ENCODE measurements at places on chromosomes 7 and 10.
A peak's percentile ranks its signal among the peaks of the same experiment; 100 is the strongest.

- no peak for DNase-seq
Observed at GRCh38 chr7:52475001-52475582, 560.3 kb upstream of the POM121L12 start.

- no peak for DNase-seq
Observed at GRCh38 chr10:11616021-11616420, 4.6 kb upstream of the USP6NL start.

DNA sequence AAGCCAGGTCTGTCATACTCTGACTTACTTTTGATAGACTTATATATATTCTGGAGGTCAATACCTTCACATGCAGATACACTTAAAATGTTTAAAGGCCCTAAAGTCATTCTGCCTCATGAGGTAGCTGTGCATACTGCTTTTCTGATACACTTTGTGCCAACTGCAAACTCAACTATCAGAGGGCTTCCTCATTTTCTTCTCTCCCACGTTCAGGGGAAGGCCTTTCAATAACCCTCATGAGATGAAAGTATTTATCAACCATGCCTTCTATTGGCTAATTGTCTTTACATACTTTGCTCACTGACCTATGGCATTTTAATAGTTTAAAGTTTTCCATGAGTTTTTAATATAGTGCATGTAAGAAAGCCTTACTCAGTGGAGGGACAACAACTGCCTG lies 112.7 kb upstream of the AMPH start:
- no peak for DNase-seq

DNA sequence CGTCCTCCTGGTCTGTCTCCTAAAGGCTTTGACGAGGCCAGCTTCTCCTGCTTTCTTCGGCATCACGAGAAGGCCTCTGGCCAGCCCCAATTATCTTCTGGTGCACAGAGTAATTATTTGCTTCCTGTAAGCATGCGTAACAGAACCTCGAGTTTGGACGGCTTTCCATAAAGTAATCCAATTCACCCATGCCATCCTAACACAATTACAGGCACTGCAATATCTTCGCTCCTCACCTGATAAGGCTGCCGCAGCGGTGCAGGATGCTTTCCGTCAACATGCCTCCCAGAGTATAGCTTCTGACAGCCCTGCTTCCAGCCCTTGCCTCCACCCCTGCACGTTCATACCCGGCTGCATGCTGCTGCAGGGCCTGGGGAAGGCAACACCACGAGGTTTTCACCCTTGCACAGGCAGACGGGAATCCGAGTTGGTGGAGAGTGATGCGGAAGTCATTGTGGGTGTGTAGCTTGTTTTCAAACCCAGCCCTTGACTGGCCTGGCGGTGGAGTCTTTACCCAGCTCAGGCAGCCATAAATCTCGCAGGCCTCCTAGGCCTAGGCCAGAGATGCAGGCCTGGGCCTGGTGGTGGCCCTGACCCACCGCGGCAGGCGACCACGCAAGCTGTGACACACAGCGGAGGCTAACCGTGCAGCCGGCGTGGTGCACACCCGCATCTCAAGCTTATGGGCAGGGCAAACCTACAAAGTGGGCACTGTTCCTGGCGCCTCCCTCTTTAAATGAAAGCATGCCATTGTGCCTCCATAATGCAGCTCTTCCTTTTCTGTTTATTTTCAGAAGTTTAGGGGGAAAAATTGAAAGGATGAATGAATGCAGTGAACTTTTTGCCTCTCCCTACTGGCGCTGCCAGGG lies 12.7 kb downstream of the EBF3 start:
- peak; percentile 31 for DNase-seq

GRCh38 chr7:29609162-29610037 lies 45.8 kb downstream of the PRR15 start:
- no peak for DNase-seq

DNA sequence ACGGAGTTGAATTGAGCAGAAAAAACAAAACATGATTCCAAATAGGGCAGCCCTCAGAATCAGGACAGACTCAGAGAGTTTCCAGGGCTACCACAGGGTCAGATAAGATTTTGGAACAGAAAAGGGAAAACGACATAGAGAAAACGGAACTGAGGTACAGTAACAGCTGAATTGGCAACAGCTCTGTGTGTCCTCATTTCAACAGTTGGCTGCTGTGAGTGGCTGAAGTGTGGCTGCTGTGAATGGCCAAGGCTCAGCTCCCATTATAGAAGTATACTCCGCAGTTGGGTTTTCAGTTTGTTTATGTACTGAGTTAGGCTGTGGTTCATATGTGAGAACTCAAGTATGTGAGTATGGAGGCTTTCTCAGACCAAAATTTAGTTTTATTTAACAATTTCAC lies 32.0 kb downstream of the ANTXRL start:
- DNase-seq, result no peak

DNA sequence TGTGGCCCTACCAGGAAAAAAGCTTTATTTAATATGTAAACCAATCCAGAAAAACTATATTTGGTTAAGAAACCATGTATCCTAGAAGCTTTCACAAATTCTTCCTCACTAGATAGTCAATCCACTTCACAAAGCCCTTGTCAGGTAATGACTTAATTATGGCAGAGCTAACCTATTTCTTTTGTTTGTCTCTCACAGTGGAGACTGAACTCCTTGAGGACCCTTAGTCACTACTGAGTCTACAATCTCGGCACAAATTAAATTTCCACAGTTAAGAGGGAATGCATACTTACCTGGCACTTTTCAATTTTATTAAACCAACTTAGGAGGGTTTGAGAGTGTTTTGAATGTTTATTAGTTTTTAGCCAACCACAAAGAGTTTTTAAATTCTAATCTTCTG lies 23.0 kb downstream of the WAPL start:
- peak; percentile 50 for DNase-seq

DNA sequence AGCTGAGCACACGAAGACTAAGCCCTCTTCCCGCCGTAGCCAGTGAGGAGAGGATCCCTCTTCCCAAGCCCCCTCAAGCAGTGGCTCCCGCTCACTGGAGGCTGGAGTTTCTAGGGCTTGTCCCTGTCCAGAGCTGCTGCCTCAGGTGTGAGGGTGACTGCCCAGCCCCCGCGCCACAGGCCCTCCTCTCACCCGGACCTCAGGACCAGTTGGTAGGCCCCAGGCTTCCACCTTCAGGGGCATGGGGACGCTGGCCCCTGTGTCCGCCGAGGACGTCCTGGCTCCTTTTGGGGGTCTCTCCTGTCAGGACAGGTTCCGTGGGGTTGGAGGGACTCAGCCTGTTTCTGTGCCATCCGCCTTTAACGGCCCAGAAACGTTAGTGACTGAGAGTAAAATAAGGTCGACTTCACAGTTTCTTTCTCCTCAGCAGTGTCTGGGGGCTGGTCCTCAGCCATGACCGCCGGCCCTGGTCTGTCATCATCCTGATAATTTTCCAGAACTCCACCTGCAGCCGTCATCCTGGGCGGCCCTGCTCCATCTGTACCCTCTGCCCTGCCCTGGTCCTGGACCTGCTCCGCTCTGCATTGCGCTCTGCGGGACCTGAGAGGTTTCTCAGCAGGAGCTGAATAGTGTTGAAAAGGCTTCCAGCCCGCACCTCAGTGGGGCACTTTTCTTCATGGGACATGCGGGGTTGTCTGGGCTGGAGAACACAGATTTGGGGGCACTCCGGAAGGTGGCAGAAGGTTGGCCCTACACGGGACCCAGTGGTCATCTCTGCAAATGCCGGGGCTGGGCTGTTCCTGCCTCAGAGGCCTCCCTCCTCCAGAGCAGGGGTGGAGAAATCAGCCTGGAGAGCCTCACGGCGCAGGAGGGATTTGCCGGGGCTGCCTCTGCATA lies 36.0 kb upstream of the FAM20C start:
- no peak for DNase-seq

GRCh38 chr10:101146392-101147251 lies 15.5 kb downstream of the TLX1 start:
- no peak for DNase-seq

DNA sequence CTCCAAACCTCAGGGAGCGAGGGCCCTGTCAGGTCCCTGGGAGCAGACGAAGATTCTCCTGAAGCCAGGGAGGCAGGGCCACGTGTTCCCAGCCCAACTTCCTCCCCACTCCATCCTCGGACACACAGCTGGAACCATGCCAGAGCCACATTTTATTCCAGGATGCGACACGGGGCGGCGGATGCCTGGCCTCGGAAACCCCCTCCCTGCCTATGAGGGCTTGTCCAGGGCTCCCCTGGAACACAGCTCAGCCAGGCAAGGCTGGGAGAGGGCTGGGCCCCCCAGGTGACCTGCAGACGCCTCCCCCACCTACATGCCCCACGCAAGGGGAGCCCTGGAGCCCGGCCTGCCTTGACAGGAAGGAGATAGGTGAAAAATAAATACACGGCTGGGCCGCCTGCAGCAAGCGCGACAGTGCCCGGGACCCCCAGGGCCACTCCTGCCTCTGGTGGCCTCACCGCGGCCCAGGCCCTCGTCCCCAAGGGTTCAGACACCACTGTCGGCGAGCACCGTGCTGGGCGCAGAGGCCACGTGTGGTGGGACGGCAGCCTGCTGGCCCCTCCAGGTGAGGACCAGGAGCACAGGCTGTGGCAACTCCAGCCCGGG lies 21.5 kb downstream of the GET4 start:
- no peak for DNase-seq

DNA sequence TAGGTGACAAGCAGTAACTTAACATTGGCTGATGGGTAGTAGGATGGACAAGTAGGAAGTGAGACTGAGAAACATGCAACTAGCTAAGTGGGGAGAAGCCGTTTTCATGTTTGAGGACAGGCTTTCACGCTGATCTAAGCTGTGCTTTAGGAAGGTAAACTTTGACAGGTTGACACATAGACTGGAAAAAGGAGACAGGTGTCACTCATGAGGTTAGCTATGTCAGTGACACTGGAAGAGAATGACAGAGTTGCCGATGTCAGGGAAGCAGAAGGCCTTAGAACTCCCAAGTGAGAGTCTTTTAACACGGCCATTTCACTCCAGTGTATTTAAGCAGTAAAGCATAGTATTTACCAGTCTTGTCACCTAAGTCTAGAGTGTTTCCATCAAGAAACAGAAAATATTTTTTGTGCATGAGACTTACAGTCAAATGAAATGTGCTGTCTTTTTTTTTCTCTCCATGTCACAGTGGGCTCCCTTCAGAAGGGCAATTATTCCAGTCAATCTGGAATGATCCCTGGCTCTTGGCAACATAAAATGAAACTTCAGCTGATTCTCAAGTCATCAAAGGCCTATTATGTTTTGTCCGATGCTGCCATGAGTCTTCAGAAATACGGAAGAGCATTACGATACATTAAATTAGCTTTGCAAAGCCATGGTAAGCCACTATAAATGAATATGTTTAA lies 20.6 kb downstream of the EDRF1 start:
- no peak for DNase-seq

- peak; percentile 4 for DNase-seq
Observed at GRCh38 chr7:141220263-141220880, 146.5 kb downstream of the TMEM178B start.

DNA sequence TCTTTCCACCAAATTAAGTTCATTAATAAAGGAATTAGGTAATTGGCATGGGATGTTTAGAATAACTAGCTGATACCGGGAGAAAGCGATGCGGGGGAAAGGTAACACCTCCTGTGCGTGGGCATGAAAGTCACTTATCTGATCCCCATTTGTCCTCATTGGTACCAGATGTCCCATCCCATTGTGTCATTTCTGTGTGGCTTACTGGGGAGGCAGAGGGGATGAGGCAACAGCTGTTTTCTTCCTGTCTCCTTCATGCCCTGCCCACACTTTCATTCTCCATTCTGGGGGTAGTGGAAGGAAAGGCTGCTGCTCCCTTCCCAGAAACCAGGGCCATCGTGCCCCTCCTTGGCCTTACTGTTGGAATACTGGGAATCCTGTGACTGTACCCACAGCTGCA lies 27.1 kb downstream of the EEPD1 start:
- no peak for DNase-seq

GRCh38 chr10:86533328-86533727 lies 11.7 kb upstream of the WAPL start:
- no peak for DNase-seq

DNA sequence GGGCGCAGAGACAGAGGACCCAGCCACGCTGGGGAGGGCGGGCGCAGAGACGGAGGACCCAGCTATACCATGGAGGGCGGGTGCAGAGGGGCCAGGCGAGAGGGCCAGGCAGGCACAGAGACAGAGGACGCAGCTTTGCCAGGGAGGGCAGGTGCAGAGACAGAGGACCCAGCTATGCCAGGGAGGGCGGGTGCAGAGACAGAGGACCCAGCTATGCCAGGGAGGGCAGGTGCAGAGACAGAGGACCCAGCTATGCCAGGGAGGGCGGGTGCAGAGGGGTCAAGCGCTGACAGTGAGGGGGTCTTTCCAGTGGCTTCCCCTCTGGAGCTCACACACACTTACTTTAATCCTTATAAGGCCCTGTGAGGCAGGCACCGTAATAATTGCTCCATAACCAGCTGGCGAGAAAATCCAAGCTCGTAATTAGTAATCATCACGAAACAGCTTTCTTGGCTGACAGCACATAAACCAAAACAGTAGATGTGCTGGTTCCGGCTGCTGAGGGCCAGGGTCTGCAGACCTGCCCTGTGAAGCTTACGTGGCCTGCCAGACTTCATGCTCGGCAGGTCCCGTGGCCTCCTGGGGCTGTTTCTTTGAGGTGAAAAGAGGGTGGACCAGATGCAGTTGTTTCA lies 137.2 kb downstream of the VIPR2 start:
- DNase-seq, result no peak

GRCh38 chr7:49324040-49324439 lies 399.7 kb downstream of the CDC14C start:
- no peak for DNase-seq

DNA sequence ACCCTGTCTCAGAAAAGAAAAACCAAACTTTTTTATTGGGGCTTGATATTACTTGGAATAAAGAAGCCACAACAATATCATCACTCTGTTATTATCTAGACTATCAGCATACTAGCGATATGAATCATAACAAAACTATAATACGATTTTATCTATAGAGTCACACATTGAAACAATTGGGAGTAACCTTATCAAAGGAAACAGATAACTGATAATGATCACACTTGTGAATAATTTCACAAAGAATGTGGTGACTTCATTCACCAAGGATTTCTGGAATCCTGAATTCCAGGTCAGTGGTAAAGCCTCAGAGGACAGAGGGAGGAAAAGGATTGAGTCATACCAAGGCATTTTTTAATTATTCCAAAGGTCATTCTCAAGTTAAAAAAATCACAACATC lies 32.1 kb upstream of the NMT2 start:
- DNase-seq, result no peak

All from NCI-H1436 (cell line).